ENCODE measurements at places on chromosomes 12 and 14.
A peak's percentile ranks its signal among the peaks of the same experiment; 100 is the strongest.

- DNase-seq = peak; percentile 37
Observed at GRCh38 chr14:99274346-99275221, 2.6 kb upstream of the BCL11B start.

GRCh38 chr12:1130164-1130563 is 139.1 kb downstream of the ERC1 start:
- DNase-seq = no peak

- no peak for DNase-seq
Observed at GRCh38 chr12:122013136-122013535, 8.5 kb upstream of the BCL7A start.

DNA sequence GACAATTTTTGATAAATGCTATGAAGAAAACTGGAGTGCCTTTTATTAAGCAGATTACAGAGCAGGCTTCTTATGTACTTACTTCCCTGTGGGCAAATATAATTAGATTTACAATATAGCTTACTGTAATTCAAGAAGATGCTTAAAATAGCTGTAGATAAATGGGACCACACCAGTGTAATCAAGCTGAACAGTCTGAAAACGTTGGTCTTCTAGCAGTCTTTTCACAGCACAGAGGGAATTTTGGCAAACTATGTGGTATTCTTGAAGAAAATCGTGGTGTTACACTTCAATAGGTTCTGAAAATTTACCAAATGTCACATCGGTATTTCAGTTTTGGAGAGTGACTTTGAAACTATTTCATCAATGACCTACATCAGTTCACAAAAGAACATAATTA is 47.7 kb downstream of the SLC16A7 start:
- no peak for DNase-seq

- peak; percentile 96 for DNase-seq
Observed at GRCh38 chr12:6182279-6182898, 17.8 kb upstream of the CD9 start.

DNA sequence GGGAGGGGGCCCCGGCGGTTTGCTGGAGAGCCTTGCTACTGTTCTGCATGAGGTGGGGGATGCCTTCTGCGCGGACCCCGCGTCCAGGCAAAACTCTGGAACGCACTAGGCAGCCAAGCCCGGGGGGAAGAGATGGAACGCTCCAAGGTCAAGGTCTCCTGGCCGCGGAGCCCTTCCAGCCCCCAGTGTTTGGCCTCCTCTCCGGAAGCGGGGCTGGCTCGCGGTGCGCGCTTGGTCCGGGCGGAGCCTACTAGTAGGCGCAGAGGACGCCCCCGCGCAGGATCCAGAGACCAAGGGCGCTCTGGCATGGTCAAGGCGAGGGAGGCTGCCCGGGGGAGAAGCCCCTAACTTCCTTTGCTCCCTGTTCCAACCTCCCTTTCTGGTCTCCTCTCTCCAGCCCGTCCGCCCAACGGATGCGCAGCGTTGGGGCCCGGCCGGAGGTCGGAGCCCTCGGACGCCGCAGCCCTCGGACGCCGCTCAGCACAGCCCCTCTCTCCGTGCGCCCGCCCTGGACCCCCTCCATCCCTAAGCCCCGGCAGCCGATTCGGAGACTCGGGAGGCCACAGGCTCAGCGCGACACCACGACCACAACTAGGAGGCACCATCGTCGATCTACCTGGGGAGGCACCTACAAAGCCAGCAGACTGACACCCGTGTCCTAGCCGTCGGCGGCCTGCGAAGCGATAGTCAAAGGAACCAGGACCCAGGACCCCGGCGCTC is 669 bp upstream of the KCNK13 start:
- no peak for DNase-seq
